Articular chondrocyte of knee joint (primary cell): ENCODE measurements at places on chromosomes 4 and X. TPM values are rescaled to one million over a fixed set of nuclear protein-coding genes. Genes with fewer than 3 reads are reported as not detected.

PCDH19 gene
- total RNA-seq, result under 0.01 TPM in 2 replicates

LNX1 gene
- total RNA-seq, result 70.7 and 72.5 TPM in 2 replicates

FAM149A gene
- 13.6 and 14.4 TPM in 2 replicates for total RNA-seq

ERCC6L gene
- 2.4 and 3.6 TPM in 2 replicates for total RNA-seq

TMEM154 gene
- total RNA-seq, result 7.7 and 10.8 TPM in 2 replicates

MAGEC3 gene
- not detected in 2 replicates for total RNA-seq

STK26 gene
- total RNA-seq, result 31.6 and 36.2 TPM in 2 replicates

ZNF41 gene
- total RNA-seq, result 10.5 and 10.9 TPM in 2 replicates

SGMS2 gene
- 129 and 196 TPM in 2 replicates for total RNA-seq

PAGE1 gene
- total RNA-seq, result not detected in 2 replicates

MAGEA2B gene
- total RNA-seq, result not detected in 2 replicates

CFAP47 gene
- total RNA-seq, result under 0.01 TPM in 1 of 2 replicates, not detected in the other

FGF13 gene
- total RNA-seq, result 0.52 and 1.5 TPM in 2 replicates

EPHA5 gene
- total RNA-seq, result under 0.01 TPM in 2 replicates

ATOH1 gene
- total RNA-seq, result not detected in 2 replicates

SMIM10L2A gene
- 0.52 and 0.86 TPM in 2 replicates for total RNA-seq

ZNF275 gene
- 10.2 and 10.7 TPM in 2 replicates for total RNA-seq

MMAA gene
- 6.5 and 9.2 TPM in 2 replicates for total RNA-seq

NCAPG gene
- total RNA-seq, result 14.5 and 29.7 TPM in 2 replicates

LANCL3 gene
- total RNA-seq, result 0.78 and 1.3 TPM in 2 replicates

ENPEP gene
- total RNA-seq, result 0.22 and 0.26 TPM in 2 replicates

ADH7 gene
- 0.22 TPM in 1 of 2 replicates, not detected in the other for total RNA-seq

GASK1B gene
- total RNA-seq, result 60.0 and 66.9 TPM in 2 replicates

NEUROG2 gene
- total RNA-seq, result under 0.01 TPM in 1 of 2 replicates, not detected in the other

SYN1 gene
- total RNA-seq, result 0.11 and 0.52 TPM in 2 replicates

MAGEB1 gene
- total RNA-seq, result not detected in 2 replicates

GPRASP2 gene
- total RNA-seq, result 16.6 and 17.2 TPM in 2 replicates

SCRG1 gene
- total RNA-seq, result 30.1 and 44.9 TPM in 2 replicates

IGFBP7 gene
- 71.1 and 256 TPM in 2 replicates for total RNA-seq

CCDC110 gene
- 5.0 and 7.1 TPM in 2 replicates for total RNA-seq

CSN1S1 gene
- not detected in 2 replicates for total RNA-seq

AMTN gene
- total RNA-seq, result 0.43 TPM in 1 of 2 replicates, not detected in the other

FAM114A1 gene
- 387 and 432 TPM in 2 replicates for total RNA-seq

SFRP2 gene
- 0.11 TPM in 1 of 2 replicates, not detected in the other for total RNA-seq

STPG2 gene
- total RNA-seq, result 0.13 and 0.65 TPM in 2 replicates

RBM47 gene
- total RNA-seq, result 0.52 and 1.4 TPM in 2 replicates

RASSF6 gene
- not detected in 2 replicates for total RNA-seq

RHOXF1 gene
- total RNA-seq, result not detected in 2 replicates

STARD8 gene
- 4.3 and 5.2 TPM in 2 replicates for total RNA-seq

FAM9A gene
- total RNA-seq, result not detected in 2 replicates

PAGE4 gene
- not detected in 2 replicates for total RNA-seq

APELA gene
- total RNA-seq, result not detected in 2 replicates

RUFY3 gene
- 52.9 and 60.9 TPM in 2 replicates for total RNA-seq

CABS1 gene
- not detected in 2 replicates for total RNA-seq

RHOXF2B gene
- total RNA-seq, result not detected in 2 replicates

ANKRD50 gene
- total RNA-seq, result 25.3 and 30.7 TPM in 2 replicates

MAGEA10 gene
- not detected in 2 replicates for total RNA-seq

TBC1D9 gene
- 17.2 and 18.4 TPM in 2 replicates for total RNA-seq

ARR3 gene
- total RNA-seq, result not detected in 2 replicates

GK2 gene
- total RNA-seq, result not detected in 2 replicates

TMPRSS11D gene
- total RNA-seq, result not detected in 2 replicates

GALNT7 gene
- total RNA-seq, result 29.4 and 33.7 TPM in 2 replicates
